Fibroblast of lung (primary cell): ENCODE measurements at places on chromosomes 12 and 14. TPM values are rescaled to one million over a fixed set of nuclear protein-coding genes. Genes with fewer than 3 reads are reported as not detected.

The ASB2 gene
- total RNA-seq: 0.51 and 0.99 TPM in 2 replicates

The NFE2 gene
- under 0.01 and 0.17 TPM in 2 replicates for total RNA-seq

The TSHR gene
- not detected in 2 replicates for total RNA-seq

The AMIGO2 gene
- 2.3 and 6.9 TPM in 2 replicates for total RNA-seq

The REP15 gene
- 0.77 and 0.99 TPM in 2 replicates for total RNA-seq

The KRT76 gene
- not detected in 2 replicates for total RNA-seq

The PAPOLA gene
- 103 and 109 TPM in 2 replicates for total RNA-seq

The TSPAN8 gene
- total RNA-seq: under 0.01 and 0.17 TPM in 2 replicates

The FITM1 gene
- under 0.01 TPM in 1 of 2 replicates, not detected in the other for total RNA-seq

The SERPINA9 gene
- not detected in 2 replicates for total RNA-seq

The TSPAN11 gene
- total RNA-seq: 1.5 and 2.6 TPM in 2 replicates

The CIT gene
- 4.6 and 25.4 TPM in 2 replicates for total RNA-seq

The GRIP1 gene
- 0.26 TPM in 1 of 2 replicates, not detected in the other for total RNA-seq

The NKX2-1 gene
- not detected in 2 replicates for total RNA-seq

The CRADD gene
- total RNA-seq: 11.8 and 21.1 TPM in 2 replicates

The LRTM2 gene
- not detected in 2 replicates for total RNA-seq

The ARMH4 gene
- 3.6 and 6.3 TPM in 2 replicates for total RNA-seq

The SLC2A13 gene
- 6.9 and 10.2 TPM in 2 replicates for total RNA-seq

The PPFIA2 gene
- total RNA-seq: 0.26 and 2.1 TPM in 2 replicates

The SYT10 gene
- total RNA-seq: not detected in 2 replicates

The ACSS3 gene
- 32.9 and 47.4 TPM in 2 replicates for total RNA-seq

The CLBA1 gene
- 8.0 and 11.7 TPM in 2 replicates for total RNA-seq

The MBD6 gene
- total RNA-seq: 5.1 and 7.1 TPM in 2 replicates

The OAS2 gene
- 2.3 and 3.1 TPM in 2 replicates for total RNA-seq

The TAS2R7 gene
- not detected in 2 replicates for total RNA-seq

The SDR9C7 gene
- total RNA-seq: not detected in 2 replicates

The RPGRIP1 gene
- total RNA-seq: under 0.01 TPM in 1 of 2 replicates, not detected in the other

The LPAR5 gene
- total RNA-seq: not detected in 2 replicates

The NPFF gene
- not detected in 2 replicates for total RNA-seq

The SAV1 gene
- 27.2 and 46.9 TPM in 2 replicates for total RNA-seq

The LMNTD1 gene
- not detected in 2 replicates for total RNA-seq

The INHBC gene
- total RNA-seq: not detected in 2 replicates

The KRT72 gene
- total RNA-seq: not detected in 2 replicates

The IAPP gene
- total RNA-seq: not detected in 2 replicates

The SPIC gene
- not detected in 2 replicates for total RNA-seq

The DLGAP5 gene
- total RNA-seq: 0.77 and 8.1 TPM in 2 replicates
